ENCODE measurements at places on chromosomes 7 and 10.
A peak's percentile ranks its signal among the peaks of the same experiment; 100 is the strongest.

DNA sequence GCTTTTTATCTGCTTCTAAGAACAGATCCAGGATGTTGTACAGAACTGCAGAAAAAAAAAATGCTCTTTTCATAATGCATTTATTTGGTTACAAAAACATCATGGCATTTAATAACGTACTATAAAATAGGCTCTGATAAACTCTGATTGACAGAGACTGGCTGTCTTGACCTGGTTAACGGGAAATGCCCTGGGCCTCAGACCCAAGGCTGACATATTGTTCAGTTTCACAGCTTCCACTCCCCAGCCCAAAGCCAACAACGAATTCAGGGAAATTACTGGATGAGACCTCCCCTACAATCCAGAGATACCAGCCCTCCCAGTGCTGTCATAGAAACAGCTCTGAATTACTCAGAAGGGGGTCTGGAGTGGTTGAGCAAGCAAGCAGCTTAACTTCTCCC is 260.1 kb downstream of the CREB5 start:
- DNase-seq = no peak

GRCh38 chr10:10848488-10849111 is 169.1 kb upstream of the CELF2 start:
- no peak for DNase-seq

DNA sequence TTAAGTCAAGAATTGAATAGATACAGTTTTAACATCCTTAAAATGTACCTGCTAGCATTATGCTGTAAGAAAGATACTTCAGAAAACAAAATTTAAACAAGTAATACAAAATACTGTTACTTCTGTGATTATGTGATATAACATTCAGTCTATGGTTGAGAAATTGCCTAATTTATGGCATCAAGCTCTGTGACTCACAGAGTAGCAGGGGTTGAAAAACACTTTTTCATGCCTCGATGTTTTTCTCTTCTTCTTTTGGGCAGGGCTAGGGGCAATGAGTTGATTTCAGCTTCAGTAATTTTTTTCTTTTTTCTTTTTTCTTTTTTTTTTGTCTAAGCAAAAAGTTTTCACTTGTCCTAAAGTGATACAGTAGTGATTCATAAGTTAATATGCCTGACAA is 209.2 kb downstream of the MBL2 start:
- no peak for DNase-seq

DNA sequence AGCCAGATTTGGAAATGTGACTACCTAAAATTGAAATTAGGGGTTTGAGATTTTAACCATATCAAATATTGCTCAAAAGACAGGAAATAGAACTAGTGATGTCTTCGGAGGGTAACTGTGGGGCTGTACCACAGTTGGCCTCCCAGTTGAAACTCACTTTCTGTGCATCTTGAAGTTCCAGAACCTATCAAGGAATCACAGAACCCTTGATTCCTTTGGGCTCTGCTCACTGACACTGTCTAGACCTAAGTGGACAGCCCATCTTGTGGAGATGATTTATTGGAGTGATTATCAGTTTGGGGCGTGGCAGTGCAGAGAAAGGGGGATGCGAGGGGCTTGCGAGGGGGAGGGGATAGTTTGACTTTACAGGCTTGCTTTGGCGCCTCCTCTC is 134.2 kb upstream of the GJD4 start:
- DNase-seq = no peak

DNA sequence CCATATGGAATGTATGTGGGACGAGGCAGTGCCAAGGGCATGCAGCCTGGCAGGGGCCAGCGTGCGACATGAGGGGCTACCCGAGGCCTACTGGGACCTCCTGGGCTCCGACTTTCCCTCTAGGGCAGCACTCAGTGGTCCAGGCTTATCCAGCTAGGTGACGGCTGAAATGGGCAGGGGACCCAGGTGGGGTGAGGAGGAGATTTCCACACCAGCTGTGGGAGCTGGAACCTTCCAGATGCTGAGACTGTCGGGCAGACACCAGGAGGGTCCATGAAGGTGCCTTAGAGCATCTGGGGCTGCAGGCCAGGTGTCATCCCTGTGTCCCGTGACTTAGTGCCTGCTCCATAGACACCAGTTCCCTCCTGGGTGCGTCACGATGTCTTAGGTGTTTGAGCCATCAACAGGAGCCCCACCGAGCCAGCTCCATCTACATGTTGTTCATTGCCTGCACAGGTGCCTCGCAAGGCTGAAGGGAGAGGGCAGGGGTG is 13.4 kb downstream of the ZNF316 start:
- no peak for DNase-seq

- peak; percentile 41 for DNase-seq
These were observed 15.6 kb upstream of the PBLD start for GRCh38 chr10:68348265-68348741.

- DNase-seq = no peak
These were observed 54.7 kb upstream of the VWC2 start for GRCh38 chr7:49718760-49719159.

GRCh38 chr10:113171662-113172061 is 221.6 kb downstream of the TCF7L2 start:
- DNase-seq = no peak

DNA sequence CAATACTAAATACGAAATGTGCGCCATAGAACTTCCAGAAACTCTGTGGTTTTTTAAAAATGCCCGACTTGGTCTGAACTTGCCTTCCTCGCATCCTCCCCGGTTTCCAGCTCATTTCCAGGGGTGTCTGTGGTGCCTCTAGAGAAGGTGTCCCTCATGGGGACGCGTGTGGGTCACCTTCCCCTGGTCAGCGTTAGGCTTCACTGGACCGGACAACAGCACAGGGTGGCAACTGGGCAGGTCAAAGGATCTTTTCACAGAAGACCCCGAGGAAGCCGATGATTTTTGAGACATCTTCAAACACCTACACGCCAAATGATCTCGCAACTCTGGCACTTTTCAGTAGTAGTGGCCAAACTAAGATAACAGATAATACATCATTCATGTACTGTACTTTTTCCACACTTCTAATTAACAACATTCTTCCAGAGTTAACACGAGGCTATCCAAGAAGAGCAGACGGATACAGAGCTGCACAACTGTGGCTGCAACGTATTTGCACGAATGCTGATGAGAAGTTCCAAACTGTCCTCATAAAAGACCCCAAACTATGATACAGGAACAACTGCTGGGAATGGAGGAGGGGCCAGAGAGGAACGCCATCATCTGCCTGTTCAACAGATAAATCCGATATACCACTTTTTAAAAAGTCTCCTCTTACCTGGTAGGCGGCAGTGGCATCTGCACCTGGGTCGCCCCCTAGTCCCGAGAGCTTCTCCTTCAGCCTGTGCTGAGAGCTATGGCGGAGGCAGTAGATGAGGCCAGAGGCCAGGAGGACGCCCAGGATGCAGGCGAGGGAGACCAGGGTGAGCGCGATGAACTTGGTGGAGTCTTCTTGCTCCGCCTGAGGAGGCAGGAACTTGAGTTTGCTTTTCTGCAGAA is 345.5 kb downstream of the DNAJB6 start:
- DNase-seq = no peak

GRCh38 chr7:30135301-30136116 is 723 bp downstream of the MTURN start:
- DNase-seq = peak; percentile 75

DNA sequence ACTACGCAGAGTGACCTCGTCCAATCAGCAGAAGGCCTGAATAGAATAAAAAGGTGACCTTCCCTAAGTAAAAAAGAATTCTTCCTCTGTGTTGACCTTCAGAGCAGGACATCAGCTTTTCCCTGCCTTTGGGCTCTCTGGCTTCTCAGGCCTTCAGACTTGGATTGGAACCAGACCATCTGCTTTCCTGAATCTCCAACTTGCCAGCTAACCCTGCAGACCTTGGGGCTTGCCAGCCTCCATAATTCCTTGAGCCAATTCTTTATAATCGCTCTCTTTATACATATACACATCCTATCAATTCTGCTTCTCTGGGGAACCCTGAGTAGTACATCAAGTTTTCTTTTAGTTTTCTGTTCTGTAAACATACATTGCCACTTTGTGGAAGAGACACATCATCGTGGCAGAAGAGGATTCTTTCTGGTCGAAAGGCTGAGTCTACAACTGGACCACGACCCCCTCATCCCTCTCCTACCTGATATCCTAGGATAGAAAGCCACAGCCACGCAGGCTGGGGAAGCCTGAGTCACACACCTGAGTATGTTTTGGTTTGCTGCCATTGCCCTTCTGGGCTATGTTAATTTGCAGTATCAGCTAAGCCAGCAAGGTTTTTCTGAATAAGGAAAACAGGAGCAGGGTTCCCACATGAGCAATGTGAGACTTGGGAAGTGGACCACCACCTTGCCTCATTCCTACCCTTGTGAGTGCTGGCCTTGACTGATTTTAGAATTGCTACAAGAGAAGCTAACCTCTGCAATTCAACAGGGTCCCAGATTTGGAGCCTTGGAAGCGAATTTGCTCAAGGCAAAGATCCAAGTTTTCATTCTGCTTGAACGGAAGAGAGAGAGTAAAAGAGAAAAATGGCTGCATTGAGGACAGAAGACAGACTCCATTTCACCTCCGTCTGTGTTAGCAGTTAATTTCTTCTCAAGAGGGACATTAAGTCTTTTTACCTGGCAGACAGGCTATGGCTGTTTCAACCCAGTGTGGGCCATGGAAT is 445.2 kb upstream of the FZD8 start:
- DNase-seq = no peak

DNA sequence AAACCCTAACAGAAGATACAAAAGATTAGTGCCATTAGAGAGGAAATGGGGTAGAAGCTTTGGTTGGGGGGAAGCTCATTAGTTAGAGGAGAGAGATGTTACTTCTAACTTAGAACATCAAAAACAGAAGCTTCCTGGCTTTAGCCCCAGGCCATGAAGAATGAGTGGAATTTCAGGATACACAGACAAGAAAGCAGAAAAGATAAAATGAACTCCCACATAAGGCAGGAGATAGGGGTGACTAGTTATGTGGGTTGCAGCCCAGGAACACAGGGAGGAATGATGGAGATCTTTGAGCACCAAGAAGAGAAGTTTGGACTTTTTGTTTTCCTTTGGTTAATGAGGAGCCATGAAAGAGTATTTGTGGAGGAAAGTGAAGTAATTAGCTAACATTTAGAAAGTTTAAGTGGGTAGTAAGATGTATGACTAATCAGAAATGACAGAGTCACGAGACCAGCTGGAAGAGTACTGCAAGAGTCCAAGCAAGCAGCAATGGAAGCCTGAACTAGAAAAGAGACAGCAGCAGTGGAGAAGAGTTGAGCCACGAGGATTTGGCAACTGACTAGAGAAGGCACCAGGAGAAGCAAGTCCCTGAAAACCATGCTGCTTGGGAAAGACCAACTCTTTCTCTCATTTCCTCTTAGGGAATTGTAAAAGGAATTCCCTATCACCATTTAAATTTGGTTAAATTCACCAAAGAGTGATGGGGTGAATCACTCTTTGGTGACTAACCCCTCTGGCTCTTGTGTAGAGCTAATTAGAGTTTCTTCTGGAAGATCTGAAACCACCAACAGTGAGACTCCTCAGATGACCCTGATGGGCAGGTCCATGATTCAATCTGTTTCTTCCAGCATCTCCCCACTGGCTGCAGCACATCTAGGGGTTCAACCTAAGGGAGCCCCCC is 131.9 kb downstream of the KCNMA1 start:
- DNase-seq = no peak

- peak; percentile 34 for DNase-seq
These were observed 1.3 kb upstream of the SORCS3 start for GRCh38 chr10:104639590-104640338.
